Daoy (cell line): ENCODE measurements at places on chromosomes 2 and 18. TPM values are rescaled to one million over a fixed set of nuclear protein-coding genes. Genes with fewer than 3 reads are reported as not detected.

Gene ELOA2
- total RNA-seq, result not detected in 2 replicates

Gene DSC2
- 2.8 and 4.3 TPM in 2 replicates for total RNA-seq

Gene FAHD2B
- 8.5 and 11.8 TPM in 2 replicates for total RNA-seq

DNA sequence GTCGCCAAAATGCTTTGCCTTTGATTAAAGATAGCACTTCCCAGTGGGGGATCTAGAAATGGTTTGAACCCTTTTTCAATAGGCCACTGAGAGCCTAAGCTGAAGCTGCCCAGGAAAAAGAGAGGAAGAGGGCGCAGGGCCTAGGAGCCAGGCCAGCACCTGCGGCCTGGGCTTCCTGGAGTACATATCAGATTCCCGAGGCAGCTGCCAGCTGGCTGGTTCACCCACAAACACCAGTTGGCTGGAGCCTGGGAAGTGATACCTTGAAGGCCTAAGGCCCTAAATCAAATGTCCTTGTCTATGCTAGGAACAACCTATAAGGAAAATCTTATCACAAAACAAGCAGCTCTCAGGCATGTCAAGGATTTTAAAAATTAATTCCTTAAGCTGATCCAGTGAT, 37.1 kb downstream of the ANKRD44 start:
- DNase-seq, result peak; percentile 20

DNA sequence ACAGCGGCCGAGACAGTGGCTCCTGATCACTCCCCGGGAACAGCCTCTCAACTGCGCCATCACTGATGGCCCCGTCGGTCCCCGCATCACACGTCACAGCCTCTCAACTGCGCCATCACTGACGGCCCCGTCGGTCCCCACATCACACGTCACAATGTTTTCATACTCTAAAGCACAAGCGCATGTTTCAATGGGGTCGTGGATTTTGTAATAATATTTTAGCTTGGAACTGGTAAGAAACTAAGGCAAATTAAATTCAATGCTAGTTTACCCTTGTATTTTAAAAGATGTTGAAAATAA, 44.2 kb upstream of the CTDP1 start:
- no peak for DNase-seq

GRCh38 chr18:32317651-32318050, 127.8 kb downstream of the MEP1B start:
- no peak for DNase-seq

- peak; percentile 55 for DNase-seq
These were observed 61.3 kb upstream of the ITSN2 start for GRCh38 chr2:24421668-24422067.

GRCh38 chr18:75172299-75173124, 36.4 kb downstream of the PTGR3 start:
- no peak for DNase-seq

DNA sequence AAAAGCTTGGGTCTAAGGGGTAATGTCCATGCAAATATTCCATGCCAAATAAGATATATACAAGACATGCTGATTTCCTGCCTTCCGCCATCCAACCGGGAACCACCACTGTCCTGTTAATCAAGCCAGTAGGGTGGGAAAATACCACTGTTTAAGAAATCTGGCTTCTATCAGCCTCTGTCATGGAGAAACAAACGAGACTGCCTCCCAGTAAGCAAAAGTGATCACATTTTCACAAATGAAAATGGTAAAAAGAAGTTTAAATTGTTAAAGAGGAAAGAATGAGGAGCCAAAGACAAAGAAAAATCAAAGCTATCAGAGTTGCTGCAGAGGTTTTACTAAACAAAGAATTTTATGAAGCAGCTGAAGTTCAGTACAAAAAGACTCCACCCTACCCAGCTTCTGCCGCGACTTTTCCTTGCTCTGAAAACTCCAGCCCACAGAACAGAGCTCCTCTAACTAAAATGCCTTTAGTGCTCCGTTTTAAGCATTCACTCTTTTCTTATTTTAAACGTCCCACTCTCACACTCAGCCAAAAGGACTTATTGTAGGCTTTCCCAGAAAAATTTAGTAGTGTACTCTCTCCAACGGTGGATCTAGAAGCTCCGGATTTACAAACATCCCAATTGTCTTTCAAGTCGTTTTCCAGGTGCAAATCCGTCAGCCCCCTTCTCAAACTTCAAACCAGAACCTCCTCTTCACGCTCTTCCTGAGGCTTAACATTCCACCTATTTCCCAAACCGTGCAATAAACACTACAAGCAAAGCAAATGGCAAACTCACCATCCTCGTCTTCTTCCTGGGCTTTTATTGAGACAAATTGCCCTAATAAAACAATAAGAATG, 613 bp downstream of the COL5A2 start:
- peak; percentile 72 for DNase-seq
